Renal cortex interstitium (tissue), 15 donors: ENCODE measurements at places on chromosomes 11 and 22. TPM values are rescaled to one million over a fixed set of nuclear protein-coding genes. Genes with fewer than 3 reads are reported as not detected.

- no peak for DNase-seq
Observed at GRCh38 chr11:104332110-104332509, 168.2 kb upstream of the PDGFD start.

The SLC39A13 gene
- polyA plus RNA-seq: 67.4 TPM

GRCh38 chr11:123588864-123589262, 65.6 kb downstream of the SCN3B start:
- no peak for DNase-seq

DNA sequence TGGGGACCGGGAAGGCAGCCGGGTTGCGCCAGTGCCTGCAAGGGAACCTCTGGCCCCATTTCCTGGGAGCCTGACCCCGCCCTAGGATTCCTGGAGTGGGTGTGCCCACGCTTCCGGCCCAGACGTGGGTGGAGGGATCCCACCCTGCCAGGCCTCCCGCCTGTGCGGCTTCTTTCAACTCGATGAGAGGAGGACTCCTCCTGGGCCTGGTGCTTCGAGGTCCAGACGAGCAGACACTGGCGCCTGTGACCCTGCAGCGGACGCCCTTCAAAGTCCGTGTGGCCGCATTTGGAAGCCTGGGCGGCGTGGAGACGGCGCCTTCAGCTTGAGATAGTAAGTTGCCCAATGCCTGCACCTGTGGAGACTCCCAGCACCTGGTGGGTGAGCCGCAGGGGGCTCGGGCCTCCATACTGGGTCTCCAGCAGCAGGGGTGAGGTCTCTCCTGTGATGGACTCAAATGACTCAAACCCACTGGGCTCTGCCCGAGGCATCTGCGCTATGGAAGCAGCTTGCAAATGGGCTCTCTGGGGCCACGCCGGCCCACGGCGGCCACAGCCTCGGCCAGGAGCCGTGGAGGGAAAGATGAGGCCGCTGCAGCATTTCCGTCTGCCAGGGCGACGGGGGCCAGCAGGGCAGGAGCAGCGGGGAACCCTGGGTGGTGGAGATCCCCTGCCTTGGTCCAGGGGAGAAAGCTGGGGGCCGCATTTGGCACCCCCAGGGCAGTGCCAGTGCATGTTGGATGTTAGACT, 64.3 kb upstream of the PPARA start:
- no peak for DNase-seq
